ENCODE measurements at places on chromosomes 1 and 21.

DNA sequence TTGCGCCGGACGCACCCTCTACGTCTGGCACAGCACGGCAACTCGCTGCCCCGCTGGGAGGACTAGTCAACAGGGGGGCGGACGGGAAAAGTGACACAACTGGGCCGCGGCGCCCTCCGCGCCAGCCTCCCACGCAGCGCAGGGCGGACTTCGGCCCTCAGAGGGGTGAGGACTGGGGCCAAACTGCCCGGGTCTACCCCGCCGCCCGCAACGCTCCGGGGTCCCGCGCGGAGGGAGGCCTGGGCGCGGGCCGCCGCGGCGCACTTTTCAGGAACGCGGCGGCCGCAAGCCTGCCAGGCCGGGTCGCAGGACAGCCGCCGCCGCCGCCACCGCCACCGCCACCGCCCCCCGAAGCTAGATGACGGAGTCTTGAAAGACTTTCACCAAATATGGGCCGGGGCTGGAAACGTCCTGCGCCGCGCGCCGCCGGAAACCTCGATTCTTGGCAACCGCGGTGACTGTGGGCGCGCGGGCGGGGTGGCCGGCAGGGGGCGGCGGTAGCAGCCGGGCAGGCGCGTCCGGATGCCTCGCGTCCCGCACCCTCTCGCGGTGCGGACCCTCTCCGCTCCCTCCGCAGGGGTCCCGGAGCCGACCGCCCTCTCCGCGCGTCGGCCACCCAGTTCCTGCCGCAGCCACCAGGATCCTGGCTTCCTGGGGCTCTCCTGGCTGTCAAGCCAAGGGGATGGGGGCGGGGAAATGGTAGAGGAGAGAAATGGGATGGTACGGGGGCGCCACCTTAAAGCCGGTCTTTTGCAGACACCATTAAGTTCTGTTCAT lies 3.7 kb upstream of the CCN1 start:
- peak; percentile 71 for DNase-seq

DNA sequence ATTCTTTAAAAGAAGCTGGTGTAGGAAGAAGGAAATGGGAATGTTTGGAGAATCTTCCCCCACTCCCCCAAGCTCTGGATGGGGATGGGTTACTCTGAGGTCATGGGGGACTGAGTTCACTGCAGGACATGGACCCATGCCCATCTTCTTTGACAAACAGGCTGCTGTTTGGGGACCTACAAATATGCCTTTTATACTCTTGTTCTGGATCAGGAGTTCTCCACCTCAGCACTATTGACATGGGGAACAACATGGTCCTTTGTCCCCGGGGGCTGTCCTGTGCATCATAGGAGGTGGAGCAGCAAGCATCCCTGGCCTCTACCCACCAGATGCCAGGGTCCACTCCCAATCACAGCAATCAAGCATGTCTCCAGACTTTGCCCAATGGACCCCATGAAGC lies 365.8 kb upstream of the C1orf174 start:
- DNase-seq, result no peak

- DNase-seq, result no peak
Observed at GRCh38 chr1:178017517-178017916, 47.7 kb upstream of the SEC16B start.

DNA sequence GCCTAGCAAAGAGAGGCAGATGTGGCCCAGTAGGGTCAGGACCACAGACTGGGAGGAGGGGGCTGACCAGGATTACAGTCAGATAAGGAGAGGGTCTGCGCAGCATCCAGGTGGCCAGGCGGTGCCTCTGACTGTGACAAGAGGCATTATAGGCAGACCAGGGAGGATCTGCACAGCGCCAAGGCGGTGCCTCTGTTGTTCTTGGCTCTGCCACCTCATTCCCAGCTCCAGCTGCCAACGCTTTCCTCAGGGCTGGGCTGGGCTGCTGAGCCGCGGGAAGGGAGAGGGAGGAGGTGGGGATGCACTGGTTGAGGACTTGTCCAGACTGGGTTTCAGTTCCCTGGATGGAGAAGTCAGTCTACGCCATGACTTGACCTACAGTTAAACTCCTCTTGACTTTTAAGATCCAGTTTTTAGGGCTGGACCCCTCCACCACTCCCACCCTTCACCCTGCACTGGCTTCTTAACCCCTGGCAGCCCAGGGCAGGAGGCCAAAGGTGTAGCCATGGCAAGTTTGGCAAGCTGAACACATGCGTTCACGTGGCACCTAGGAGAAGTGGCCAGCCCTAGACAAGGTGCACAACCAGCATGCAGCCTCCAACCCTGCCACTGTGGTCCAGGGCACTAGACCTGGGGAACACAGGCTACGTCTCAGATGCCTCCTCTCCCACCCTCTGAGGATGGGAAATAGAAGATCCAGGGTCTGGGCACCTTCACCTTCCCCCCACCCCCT lies 4.5 kb upstream of the CRABP2 start:
- no peak for DNase-seq

DNA sequence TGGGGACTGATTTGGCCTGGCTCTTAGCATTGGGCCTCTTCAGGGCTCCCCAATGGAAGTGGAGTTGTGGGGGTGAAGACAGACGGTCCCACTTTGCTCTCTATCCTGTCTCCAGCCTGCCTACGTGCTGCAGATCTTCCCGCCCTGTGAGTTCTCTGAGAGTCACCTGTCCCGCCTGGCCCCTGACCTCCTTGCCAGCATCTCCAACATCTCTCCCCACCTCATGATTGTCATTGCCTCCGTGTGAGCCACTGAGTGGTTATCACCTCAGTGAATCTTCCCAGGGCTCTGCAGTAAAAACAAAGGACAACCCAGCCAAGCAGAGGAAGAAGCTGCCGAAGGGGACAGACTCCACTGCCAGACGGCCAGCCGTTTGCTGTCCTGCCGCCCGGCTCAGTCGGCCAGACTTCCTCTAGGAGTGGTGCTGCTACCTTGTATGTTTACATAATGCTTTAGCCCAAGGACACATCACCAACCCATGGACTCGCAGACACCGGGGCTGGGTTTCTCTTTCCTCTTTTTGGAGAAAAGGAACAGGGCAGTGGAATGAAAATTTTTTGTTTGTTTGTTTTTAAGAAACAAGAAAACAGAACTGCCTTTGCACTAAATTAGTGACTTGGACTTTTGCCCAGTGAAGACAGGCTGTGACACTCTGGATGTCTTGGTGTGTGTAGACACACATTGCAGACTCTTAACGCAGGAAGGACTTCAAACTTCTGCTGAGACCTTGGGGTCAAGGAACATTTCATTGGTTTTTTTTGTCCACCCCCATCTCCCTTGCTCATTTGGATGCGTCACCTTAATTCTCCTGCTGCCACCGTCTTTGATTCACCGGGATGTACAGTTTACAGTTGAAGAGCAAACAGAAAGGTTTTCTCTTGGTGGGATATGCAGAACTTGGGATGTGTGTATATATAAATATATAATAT lies 36.5 kb downstream of the ZBTB17 start:
- no peak for DNase-seq

- DNase-seq, result no peak
Observed at GRCh38 chr1:9905010-9905409, 5.1 kb downstream of the CTNNBIP1 start.

GRCh38 chr1:218588540-218589172 lies 243.5 kb downstream of the TGFB2 start:
- no peak for DNase-seq
